HTR-8/SVneo (cell line): ENCODE measurements at places on chromosomes 5 and 9.

DNA sequence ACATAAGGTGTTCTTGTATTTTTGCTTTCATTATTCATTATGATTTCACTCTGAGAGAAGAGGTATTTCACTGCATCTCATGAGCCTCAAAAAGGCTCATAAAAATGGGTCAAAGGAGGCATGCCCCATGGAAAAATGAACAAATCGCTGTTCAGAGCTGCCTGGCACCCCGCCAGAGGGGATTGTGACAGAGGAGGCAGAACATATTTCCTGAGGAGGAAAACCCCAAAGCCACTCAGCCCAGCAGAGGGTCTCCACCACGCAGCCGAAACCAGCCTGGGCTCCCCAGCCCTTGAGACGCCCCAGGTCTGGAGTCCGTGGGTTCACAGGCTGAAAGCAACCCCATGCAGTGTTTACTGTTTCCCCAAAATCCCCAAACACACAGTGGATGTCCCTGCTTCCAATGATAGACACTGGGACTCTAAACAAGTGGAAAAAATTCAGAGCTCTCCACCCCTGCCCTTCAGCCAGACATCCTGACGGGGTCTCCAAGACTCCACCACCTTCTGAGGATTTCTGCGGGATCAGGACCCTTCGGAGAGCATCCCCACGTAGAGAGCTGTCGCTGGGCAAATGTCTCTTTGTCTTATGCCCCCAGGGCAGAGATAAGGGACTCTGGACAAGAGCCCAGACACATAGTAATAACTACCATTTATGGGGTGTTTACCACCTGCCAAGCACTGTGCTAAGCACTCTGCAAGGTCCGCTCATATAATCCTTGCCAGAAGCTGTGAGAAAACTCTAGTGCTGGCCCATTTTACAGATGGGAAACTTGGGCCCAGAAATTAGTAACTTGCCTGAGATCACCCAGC lies 122.3 kb downstream of the PAX5 start:
- no peak for DNase-seq

DNA sequence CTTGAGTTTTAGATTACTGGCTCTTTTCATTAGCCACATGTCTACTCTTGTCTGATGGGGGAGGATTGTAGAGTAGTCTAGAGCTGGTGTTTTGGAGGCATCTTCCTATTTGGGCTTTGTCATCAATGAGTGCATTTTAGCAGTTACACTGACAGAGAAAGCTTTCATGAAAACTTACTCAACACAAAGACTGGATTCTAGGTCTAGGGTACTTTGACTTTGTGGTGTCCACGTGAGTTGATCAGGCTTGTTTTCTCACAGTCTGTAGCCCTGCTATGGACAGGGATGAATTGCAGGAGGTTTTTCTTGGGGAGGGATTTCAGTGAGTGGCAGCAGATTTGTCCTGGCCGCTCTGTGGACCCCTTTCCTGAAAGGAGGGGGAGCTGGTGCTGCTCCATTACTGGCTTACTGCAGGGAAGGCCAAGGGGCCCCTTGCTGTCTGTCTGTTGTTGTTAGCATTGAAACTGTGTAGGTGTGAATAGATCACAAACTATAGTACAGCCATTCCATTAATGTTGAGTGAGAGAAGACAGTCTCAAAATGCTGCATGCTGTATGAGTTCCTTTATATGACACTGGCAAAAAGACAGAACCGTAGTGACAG lies 6.6 kb downstream of the TRIO start:
- no peak for DNase-seq

- DNase-seq = peak; percentile 43
Measured at GRCh38 chr5:40437452-40437861, 242.3 kb upstream of the PTGER4 start.

DNA sequence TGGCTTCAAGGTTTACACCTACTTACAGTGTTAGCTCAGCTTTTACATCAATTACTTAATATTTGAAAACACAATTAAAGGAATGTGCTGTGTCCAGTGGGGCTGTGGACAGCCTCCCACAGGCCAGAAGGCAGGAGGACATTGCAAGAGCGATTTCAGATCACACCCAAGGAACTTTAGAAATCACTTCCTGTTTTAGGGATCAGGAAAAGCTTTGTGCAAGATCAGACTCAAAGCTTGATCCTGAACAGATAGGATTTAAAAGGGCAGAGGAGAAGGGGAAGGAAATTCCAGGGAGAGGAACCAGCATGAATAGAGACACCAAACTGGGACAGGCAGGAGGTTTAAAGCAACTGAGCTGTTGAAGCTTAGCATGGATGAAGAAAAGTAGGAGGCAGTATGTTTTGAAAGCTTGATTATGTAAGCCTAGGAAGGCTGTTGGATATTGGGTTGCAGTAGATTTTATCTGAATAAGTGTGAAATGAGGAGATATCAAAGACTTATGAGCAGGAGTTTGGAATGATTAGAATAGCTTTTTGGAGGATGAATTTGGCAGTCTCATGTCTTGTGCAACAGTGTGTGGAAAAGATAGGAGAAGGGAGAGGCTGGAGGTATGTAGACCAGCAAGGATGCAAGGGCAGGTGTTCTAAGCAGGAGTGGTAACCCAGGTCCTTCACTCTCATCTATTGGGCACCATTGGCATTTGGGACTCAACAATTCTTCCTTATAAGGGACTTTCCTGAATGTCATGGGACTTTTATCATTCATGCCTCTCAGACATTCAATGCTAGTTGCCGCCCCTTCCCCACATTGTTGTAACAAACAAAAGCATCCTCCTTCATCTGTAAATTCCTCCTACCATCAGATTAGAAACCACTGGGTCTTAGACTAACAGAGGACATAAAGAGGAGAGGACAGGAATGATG lies 123.5 kb downstream of the TARS1 start:
- no peak for DNase-seq

- DNase-seq = no peak
Measured at GRCh38 chr9:132690696-132691095, 20.4 kb downstream of the GTF3C4 start.

DNA sequence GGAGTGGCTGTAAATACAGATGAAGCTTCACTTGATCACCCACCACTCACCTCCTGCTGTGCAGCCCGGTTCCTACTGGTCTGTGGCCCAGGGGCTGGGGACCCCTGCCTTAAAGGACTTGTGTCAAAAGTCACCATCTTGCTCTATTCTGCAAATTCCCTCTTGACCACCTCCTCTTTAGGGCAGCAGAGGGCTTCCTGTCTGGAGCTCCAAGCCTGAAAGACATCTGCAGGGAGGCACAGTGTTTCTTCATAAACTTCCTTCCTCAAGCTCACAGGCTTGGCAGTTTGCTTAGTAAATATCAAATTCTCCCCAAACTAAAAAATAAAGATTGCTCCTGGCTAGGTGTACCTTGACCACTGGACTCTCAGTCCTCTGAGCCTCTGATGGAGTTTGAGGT lies 104.4 kb downstream of the FRMD3 start:
- DNase-seq = no peak

GRCh38 chr9:131167146-131167692 lies 41.8 kb downstream of the NUP214 start:
- DNase-seq = no peak

GRCh38 chr5:35041261-35041660 lies 6.5 kb downstream of the AGXT2 start:
- DNase-seq = no peak

DNA sequence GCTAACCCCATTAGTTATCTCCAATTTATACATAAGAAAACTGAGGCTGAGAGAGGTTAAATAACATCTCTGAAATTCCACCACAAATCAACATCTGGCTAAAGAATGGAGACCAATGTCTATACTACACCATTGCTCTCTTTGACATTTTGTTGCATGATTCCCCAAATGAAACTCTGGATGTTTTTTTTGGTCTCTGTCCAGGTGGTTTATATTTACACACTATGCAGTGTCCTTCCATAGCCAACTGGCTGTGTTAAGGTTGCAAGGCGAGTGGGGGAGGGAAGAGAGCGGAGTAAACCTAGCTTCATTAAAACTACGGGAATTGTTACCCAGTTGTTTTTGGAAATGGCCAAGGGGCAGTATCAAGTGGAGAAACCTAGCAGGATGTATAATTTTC lies 67.2 kb downstream of the KIF4B start:
- no peak for DNase-seq

GRCh38 chr5:39698838-39699560 lies 274.2 kb upstream of the DAB2 start:
- DNase-seq = no peak

GRCh38 chr5:21007781-21008180 lies 1019.8 kb upstream of the CDH18 start:
- DNase-seq = no peak

DNA sequence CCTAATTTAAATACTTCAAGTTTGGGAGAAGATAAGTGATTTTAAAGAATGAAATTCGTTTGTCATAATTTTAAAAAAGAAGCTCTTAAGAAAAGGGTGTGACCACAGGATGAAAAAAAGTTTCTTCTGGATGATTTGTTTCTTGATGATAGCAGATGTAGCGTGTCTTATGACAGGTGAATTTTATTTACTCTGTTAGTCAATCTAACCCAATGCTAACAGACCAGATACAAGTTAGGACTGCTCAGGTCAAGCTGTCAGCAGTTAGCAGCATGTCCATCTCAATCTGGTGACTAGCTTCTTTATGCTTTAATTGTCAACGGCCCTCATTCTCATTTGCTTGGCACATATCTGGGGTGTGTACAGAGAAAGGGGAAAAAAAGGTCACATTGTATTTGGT lies 456.0 kb downstream of the BNC2 start:
- no peak for DNase-seq

DNA sequence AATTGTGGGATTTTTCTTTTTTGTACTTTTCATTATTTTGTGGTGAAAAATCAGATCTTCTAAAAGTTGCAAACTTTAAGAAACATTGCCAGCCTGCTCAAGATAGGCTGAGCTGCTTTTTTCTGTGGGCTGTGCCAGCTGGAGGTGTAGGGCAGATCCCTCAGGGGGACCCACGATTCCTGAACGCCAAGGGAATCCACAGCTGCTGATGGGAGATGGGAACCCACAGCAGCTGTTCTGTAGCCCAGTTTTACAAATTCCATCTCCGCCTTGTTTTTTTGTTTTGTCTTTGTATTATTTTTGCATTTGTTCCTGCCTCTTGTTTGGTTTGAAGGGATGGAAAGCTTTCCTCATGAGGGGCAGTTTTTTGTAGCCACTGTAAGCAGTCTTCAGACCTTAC lies 91.0 kb downstream of the WWC1 start:
- no peak for DNase-seq

GRCh38 chr9:127550751-127551150 lies 61.3 kb upstream of the STXBP1 start:
- no peak for DNase-seq

GRCh38 chr5:98604721-98605425 lies 168.6 kb upstream of the RGMB start:
- no peak for DNase-seq

DNA sequence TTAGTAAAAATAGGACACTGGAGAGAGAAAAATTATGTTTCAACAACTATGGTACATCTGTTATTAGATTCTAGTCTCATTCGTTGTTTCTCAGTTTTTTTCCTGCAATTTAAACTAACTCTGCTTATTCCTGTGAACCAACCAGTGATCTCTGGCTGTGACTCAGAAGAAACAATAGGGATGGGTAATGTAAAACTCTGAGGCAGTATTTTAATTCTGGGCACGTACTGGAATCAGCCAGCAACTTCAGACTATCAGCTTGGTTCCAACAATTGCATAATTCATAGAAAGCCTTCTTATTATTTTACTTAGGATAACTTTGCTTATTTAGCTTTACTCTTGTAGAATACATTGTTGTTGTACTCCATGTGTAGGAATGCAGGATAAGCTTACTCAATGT lies 28.8 kb downstream of the MLLT3 start:
- DNase-seq = no peak

DNA sequence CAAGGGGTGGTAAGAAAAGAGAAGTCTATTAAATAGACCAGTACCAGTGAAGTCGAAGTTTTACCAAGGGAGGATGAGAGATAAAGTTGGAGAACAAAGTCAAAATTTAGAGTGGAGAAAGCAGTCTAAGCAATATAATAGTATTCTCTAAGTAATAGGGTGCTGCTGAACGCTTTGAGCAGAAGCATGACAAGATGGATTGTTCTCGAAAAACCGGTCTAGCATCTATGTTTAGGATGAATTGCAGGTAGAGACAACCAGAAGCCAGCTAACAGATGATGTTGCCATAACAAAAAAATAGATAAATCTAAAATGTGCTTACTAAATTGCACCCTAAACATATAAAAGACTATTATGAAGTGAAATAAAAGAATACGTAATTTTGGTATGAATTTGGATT lies 237.0 kb downstream of the PRELID2 start:
- no peak for DNase-seq

- no peak for DNase-seq
Measured at GRCh38 chr5:157290981-157291711, 25.2 kb downstream of the CYFIP2 start.

- DNase-seq = no peak
Measured at GRCh38 chr5:35644543-35644942, 26.9 kb downstream of the SPEF2 start.

GRCh38 chr5:172854451-172854871 lies 20.4 kb downstream of the ERGIC1 start:
- DNase-seq = no peak

GRCh38 chr9:78811622-78812276 lies 514.8 kb downstream of the PSAT1 start:
- no peak for DNase-seq

- no peak for DNase-seq
Measured at GRCh38 chr5:55554585-55555202, 19.9 kb upstream of the PLPP1 start.

DNA sequence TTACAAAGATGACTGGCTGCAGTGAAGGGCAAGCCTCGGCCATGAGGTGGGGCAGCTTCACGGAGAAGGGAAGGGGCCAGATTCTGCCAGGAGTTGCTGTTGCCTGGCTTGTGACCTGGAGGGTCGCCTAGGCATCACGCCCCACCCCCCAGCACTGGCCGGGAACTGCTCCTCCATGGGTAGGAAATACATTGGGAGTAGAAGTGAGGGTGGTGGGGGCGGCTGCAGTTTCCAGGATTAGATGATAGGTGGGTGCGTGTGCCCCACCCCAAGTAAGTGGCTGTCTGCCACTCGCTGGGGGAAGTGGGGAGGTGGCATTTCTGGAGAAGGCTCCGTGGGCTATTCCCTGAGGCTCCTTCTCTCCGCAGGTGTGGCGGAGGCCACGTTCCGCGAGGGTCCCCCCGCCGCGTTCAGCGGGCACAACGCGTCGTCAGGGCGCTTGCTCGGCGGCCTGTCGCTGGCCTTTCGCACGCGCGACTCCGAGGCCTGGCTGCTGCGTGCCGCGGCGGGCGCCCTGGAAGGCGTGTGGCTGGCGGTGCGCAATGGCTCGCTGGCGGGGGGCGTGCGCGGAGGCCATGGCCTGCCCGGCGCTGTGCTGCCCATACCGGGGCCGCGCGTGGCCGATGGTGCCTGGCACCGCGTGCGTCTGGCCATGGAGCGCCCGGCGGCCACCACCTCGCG lies 16.9 kb downstream of the CRB2 start:
- DNase-seq = no peak
